ENCODE measurements at places on chromosomes 7 and 10. TPM values are rescaled to one million over a fixed set of nuclear protein-coding genes. Genes with fewer than 3 reads are reported as not detected.
A peak's percentile ranks its signal among the peaks of the same experiment; 100 is the strongest.

GRCh38 chr10:10818082-10818481 is 199.6 kb upstream of the CELF2 start:
- DNase-seq, result no peak

DNA sequence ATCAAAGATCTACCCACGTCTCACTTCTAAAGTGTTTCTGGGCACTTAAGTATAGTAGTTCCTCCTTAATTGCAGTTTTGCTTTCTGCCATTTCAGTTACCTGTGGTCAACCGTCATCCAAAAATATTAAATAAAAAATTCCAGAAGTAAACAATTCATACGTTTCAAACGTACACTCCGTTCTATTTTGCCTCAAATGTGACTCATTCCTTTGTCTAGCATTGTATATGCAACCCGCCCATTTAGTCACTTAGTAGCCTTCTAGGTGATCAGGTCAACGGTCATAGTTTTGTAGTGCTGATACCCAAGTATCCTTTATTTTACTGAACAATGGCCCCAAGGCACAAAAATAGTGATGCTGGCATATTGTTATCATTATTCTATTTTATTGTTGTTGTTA is 33.8 kb downstream of the HGF start:
- no peak for DNase-seq

GRCh38 chr10:132698211-132698751 is 87.7 kb downstream of the NKX6-2 start:
- no peak for DNase-seq

DNA sequence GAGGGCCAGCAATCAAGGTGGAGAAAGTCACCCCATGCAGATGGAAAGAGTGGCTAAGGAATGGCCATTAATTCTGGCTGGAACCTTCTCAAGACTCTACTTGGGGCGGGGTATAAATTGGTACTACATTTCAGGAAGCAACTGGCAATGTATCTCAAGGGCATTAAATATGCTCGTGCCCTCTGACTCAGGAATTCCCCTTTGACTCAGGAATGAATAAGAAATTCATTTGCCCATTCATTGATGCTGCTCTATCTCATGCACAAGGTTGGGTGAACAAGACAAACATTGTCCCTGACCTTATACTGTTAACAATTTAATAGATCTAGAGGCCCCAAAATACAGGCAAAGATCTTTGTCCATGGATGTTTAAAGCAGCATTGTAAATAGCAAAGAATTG is 188.1 kb downstream of the MYOF start:
- no peak for DNase-seq

DNA sequence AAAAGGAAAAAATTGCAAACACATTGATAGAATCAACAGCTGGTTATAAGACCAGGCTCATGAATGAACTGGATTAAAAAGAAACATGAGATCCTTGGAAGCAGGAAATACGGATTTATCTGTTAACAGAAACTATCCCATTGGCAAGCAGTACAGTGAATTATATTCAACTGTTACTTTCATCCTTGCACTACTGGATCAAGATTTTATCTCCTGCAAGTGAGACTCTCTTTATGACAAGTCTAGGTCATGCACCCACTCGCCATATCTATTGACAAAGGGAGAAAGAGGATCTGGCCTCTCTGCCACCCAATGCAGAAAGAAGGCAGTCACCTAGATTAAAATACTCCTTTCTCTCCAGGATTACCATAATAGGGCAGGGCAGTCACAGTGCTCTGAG is 41.4 kb downstream of the CSTF2T start:
- no peak for DNase-seq

DNA sequence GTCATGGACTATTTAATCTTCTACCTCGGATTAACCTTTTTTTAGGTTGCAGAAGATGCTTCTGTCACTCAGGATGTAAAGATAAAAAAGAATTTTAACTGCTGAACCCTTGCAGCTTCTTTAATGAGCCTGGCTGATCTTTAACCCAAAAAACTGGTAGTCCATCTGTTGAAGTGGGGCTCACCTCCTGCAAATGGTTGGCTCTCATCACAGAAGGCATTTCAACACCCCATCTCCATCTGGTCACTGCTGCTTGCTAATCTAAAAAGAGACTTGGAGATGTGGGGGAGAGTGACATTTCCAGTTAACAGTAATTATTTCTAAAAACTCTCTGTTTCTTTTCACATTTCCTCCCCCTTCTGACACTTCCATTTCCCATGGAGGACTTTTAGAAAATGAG is 208.6 kb downstream of the LHFPL3 start:
- no peak for DNase-seq

GRCh38 chr7:138008588-138009349 is 6.9 kb upstream of the CREB3L2 start:
- peak; percentile 73 for DNase-seq

- peak; percentile 28 for DNase-seq
Measured at GRCh38 chr10:28263136-28263857, 39.6 kb downstream of the MPP7 start.

DNA sequence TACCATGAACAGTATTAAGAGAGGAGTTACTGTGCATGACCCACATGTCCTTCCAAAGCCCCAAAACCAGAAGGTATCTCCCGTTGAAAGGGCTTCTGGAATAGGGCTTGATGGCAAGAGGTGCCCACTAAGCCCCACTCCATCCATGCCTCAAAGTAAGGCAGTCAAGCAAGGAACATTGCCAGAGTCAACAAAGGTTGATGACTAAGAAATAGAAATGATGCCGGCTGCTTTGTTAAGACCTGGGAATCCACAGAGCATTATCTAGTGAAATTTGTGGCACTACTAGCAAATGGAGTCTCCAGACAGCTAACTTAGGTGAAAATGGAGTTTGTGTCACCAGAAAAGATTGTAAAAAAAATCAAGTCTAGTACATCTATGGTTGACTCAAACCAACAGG is 6.2 kb downstream of the SFR1 start:
- DNase-seq, result no peak

DNA sequence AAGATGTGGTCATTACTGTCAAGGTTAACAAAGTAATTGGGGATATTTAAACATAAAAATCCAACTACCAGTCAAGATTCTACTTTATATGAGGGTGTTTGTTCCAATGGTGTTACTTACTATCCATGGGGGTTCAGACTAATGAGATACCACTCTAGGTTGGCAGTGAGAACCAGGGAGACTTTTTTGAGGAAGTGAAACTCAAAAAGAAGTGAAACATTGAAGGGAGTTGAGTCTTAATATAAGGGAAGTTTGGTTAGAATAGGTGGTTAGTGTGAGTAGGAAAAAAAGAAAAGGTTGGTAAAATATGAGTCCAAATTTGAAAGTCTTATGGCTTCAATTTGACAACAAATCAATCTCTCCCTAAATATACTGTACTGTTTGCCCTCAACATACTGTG is 123.6 kb upstream of the ANK3 start:
- no peak for DNase-seq

AHR gene
- 33.6 TPM for polyA plus RNA-seq

DNA sequence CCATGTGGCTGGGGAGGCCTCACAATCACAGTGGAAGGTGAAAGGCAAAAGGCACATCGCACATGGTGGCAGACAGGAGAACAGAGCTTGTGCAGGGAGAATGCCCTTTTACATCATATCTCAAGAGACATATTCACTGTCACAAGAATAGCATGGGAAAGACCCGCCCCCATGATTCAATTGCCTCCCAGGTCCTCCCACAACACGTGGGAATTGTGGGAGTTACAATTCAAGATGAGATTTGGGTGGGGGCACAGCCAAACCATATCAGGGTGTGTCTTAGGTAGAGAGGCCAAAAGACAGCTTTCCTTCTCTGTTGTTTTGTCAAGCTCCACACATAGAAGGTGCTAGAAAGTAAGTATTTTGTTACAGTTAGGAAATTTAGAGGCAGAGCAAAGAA is 20.8 kb upstream of the SLC26A5 start:
- no peak for DNase-seq

GRCh38 chr7:24885305-24885704 is 94.7 kb downstream of the OSBPL3 start:
- peak; percentile 5 for DNase-seq

TMEM236 gene
- polyA plus RNA-seq, result 0.43 TPM

MYO3A gene
- polyA plus RNA-seq, result 8.0 TPM

GRCh38 chr10:19952224-19953010 is 136.2 kb downstream of the PLXDC2 start:
- no peak for DNase-seq

TBATA gene
- 0.20 TPM for polyA plus RNA-seq

Data from renal pelvis (tissue), 12 donors.